ENCODE measurements at places on chromosomes 3 and 15. TPM values are rescaled to one million over a fixed set of nuclear protein-coding genes. Genes with fewer than 3 reads are reported as not detected.

- no peak for DNase-seq
Measured at GRCh38 chr3:101253396-101253795, 67.0 kb downstream of the IMPG2 start.

DNA sequence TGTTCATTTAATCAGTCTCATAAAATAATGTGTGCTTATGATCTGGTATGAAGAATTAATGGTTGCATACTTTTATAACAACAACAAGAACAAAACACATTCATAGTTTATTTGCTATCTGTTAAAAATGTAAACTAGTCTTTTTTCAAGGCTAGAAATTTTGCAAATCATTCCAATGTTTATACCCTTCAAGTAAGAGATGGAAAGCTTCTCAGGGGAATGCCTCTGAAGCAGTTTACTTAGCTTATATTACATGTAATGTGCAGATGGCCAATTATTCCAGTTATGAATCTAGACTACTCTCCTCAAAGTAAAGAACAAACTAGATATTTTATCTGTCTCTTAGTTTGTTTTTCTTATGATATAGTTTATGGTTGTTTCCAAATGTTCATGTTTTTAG is 575.4 kb downstream of the NAALADL2 start:
- DNase-seq, result no peak

- no peak for DNase-seq
Measured at GRCh38 chr3:30546934-30547333, 59.5 kb upstream of the TGFBR2 start.

DNA sequence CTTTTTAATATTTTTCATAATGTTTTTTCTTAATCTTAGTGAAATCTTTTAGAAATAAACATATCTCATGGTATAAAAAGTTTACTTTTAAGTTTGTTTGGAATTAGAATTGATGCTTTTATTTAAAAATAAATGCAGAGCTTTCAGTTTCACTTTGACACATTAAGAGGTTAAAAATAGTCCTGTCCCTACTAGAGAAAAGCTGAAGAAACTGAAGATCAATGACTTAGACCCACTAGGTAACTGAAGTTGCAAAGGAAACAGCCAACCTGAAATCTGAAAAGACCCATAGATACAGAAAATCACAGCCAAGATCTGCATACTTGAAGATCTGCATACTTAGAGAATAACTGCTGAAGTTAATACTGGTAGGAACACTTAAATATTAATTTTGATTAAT is 237.6 kb downstream of the RAP2B start:
- DNase-seq, result no peak

DNA sequence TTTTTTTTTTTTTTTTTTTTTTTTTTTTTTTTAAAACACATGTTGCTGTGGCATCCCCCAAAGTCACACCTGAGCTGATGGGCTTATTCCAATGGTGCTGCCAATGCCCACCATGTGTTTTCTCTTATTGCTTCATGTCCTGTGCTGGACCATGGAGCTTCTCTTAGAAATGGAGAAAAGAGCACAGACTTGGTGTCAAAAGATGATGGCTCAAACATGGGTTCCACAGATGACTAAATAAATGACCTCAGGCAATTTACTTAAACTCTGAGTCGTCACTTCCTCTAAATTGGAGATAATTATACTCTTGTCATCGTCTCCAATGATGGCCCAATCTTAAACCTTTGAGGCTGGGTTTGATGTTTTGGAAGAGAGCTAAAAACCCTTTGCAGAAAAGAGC is 28.1 kb downstream of the CHST2 start:
- no peak for DNase-seq

GRCh38 chr3:10284496-10284895 is 8.3 kb downstream of the GHRL start:
- no peak for DNase-seq

DNA sequence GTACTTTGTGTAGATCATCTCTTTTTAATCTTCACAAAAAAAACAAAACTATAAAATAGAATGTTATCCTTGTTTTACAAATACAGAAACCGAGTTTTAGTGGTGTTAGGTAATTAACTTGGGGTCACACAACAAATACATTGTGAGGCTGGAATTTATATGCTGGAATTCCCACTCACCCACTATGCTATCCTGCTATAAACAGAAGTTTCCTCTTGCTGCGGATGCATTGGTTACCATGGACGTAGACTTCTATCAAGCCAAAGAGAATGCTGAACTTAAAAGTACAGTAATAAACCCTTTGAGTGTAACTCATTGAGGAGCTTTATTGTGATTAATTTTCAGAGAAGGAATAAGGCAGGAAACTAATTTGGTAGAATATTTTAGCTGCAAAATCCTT is 9.2 kb downstream of the SNAP23 start:
- DNase-seq, result no peak

DNA sequence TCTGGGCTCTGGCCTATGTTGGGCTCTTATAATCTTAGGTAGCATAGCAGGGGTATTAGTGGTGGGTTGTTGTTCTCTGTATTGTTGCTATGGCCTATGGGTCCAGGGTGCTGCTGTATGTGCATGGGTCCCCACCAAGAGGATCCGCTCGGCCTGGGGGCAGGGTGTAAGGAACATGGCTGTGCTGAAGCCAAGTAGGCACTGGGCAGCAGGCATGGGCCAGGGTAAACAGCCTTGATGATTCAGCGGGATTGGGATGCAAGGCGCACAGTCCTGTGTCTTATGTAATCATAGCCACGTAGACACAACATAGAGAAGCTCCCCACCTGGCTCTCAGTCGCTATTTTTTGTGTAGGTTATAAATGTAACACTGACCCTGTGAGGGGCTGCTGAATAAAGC is 306.9 kb downstream of the ZPLD1 start:
- no peak for DNase-seq

- DNase-seq, result no peak
Measured at GRCh38 chr15:89673165-89673512, 6.0 kb downstream of the PLIN1 start.

GRCh38 chr15:100123611-100124010 is 218.2 kb downstream of the ADAMTS17 start:
- DNase-seq, result no peak

MEGF11 gene
- not detected for total RNA-seq

TRPM1 gene
- total RNA-seq, result not detected

ALDH1A2 gene
- total RNA-seq, result 121 TPM
